T-helper 2 cell treated with Interferon-gamma antibody and Interleukin-4, amounts not matched to agents 5 μg/mL and 100 μg/mL, for 36 hours (primary cell): ENCODE measurements at places on chromosomes 2 and 18.
A peak's percentile ranks its signal among the peaks of the same experiment; 100 is the strongest.

GRCh38 chr2:181771356-181771755 lies 91.0 kb upstream of the NEUROD1 start:
- DNase-seq, result no peak

DNA sequence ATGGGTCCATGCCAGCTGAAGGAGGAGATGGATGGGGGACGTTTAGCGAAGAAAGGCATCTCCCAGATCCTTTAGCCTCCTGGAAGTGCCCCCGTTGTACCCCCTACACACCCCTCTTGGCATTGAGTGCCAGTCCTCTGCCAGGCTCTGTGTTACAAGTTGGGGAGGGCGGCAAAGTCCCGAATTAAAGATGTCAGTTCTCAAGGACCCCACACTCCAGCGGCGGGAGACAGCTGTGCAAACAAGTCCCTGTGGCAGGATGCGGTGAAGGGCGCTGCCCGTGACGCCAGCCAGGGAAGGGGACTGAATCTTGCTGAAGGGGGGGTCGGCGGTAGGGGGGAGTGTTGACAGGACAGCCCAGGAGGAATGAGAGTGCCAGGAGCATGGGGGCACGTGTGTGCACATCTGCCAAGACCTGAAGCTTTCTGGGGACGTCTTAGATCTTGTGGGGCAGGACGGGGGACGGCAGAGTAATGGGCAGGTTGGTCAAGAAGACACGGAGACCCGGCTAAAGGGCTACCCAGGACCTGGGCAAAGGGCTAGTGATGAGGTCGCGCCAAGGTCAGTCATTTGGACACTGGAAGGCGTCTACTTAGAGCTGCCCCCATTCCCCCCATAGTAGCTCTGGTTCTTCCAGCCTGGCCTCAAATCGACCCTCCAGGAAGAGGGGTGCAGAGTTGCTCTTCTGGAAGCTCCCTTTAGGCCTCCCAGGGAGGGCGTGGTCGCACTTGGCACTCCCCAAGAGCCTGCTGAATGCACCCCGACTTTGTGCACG lies 2.8 kb upstream of the CTDSP1 start:
- peak; percentile 58 for DNase-seq

GRCh38 chr2:164710837-164711765 lies 89.8 kb upstream of the GRB14 start:
- DNase-seq, result no peak

DNA sequence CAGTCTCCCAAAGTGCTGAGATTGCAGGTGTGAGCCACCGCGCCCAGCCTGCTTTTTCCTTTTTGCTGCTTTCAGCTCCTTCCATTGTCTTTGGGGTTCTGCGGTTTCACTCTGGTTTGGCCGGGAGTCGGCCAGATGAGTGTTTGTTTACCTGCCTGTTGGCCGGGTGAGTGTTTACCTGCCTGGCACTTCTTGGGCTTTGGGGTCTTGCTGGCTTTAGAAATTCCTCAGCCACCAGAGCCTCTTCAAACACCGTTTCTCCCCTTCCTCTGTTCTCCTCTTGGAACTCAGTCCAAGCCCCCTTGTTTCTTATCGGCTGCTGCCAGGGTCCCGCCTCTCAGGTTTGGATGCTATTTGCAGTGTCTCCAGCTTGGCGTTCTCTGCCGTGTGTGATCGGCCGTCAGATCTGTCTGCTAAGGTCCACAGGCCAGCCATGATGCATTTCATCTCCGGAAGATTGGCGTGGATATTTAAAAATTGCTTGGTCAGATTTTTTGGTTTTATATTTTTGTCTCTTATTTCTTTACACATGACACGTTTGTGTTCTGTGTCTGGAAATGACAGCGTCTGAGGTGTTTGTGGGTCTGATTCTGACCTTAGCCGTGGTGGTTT lies 14.2 kb upstream of the GAL3ST2 start:
- DNase-seq, result no peak

DNA sequence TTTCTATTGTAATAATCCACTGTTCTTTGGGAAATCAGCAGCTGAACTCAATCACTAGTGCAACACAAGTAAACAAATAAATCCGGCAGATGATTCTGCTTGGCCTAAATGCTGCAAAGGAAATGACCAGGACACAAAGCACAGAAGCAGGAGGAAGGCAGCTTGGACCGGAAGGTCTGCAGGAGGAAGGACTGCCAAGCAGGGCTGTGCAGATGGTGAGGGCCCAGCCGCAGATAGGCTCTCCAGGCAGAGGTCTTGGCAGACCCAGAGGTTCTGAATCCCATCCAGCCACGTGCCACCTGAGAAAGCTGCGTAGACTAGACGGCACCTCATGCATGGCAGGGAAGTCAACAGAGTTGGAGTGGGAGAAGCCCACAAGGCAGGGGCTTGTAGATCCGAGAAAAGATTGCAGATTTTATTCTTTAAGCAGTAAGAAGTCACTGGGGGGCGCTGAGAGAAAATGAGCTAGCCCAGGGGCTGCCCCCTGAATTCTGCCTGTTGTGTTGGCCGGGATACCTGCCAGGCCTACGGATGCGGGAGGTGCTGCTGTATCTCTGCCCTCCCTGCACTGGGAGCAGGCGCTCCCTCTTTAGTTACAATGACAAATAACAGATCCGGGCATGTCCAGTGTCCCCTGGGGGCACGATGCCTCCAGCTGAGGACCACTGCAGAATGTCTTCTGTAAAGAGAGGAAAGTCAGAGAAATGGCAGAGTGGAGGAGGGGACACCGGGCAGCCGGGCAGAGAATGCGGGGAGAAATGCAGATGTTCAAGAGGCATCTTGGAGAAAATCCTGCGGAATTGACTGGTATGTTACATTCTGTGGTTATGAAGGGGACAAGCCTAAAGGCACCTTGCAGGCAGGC lies 153.5 kb downstream of the PXDN start:
- no peak for DNase-seq

- no peak for DNase-seq
These were observed 252.5 kb downstream of the GLI2 start for GRCh38 chr2:120988051-120988699.

GRCh38 chr2:219109471-219109870 lies 48.8 kb upstream of the IHH start:
- DNase-seq, result peak; percentile 5

DNA sequence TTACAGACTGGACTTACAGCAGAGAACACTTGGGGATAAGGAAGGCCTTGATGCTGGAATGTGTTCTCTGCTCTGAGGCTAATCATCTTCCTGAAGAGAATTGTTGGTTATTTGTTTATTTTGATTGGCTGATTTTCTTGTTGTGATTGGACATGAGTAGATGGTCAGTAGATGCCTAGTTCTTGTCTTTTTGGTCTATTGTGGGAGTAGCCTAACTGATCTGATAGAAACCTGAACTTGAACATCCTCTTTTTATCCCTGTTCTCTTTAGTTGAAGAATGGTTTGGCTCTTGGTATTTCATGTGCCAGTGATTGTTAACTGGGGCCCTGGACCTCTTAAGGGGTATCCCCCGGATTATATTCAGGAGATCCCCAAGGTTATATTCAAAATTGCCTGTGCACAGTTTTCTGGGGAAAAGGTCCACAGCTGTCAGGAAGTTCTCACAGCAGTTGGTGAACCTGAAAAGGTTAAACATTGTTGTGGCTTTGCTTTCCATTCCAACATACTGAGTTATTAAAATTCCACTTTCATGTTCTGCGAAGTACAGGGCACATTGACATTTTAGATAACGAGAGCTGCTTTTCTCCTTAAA lies 13.6 kb downstream of the TWSG1 start:
- no peak for DNase-seq

DNA sequence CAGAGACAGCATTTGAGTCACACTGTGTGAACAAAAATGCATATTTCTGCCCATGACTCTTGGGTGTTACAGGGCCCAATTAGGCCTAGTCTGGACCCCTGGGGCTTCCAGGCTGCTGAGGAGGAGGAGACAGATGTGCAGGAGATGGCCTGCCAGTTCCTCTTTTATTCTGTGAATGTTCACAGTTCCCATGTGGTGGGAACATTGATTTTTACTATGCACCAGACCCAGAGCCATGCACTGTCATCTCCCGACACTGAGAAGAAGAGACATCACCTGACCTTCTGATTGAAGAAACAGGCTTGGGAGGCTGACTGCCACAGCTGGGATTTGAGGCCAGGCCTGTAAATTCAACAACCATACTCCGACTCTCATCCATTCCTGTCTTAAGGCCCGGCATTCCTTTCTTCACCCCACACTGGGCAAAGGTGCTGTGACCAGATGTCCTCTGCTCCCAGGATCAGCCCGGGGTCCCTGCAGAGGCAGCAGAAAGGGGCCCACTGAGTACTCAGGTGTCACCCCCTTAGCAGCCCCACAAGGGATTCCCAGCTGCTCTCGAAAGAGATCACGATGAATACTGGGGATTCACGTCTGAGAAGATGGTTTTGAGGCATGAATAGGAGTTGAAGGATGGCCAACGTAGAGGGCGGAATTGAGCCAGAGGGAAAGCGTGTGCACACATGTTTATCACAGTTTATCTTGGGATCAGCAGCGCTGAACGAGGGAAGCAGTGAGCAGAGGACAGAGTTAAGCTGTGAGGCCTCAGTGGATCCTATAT lies 3.6 kb upstream of the TFCP2L1 start:
- DNase-seq, result no peak

GRCh38 chr18:74598350-74599001 lies 806 bp downstream of the ZNF407 start:
- DNase-seq, result peak; percentile 74

DNA sequence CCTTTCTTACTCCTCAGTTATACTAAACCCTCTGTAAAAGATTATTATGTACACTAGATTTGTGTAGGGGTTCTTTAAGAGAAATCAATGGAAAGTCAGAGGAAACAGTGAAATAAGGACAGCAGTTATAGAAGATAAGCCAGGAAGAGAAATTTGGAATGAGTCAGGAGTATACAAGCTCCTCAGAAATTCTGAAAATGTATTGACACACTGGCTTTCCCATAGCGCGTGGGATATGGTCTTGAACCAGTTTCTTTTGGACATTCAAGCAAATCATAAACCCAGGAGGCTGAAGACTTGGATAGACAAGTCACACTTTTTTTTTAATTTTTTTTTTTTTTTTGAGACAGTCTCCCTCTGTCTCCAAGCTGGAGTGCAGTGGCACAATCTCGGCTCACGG lies 316.1 kb upstream of the MMADHC start:
- no peak for DNase-seq

DNA sequence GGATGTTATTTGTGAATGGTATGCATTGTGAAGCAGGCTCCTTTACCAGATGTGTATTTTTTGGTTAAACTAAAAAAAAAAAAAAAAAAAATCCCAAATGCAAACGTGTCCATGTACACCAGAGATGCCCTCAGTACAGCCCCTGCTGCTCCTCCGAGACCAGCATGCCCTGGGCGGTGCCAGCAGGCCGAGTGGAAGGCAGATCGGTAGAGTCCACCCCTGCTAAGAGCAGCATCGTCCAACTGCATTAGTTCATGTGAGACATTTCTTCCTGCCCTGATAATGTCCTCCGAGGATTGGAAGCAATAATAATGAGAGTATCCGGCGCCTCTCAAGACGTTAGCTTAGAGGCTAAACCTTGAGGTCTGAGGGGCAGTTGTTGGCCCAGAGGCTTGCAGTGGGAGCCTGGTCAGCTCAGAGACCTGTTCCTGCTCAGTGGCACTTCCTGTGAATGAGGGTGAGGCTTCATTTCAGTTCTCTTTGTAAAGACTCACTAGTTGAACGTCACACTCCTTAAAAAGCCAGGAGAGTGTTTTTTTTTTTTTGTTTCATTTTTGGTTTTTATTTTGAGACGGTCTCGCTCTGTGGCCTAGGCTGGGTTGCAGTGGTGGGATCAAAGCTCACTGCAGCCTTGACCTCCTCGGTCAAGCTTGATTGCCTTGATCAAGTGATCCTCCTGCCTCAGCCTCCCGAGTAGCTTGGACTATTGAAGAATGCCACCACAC lies 5.6 kb downstream of the SLC66A3 start:
- no peak for DNase-seq

- DNase-seq, result no peak
These were observed 558 bp upstream of the GAREM2 start for GRCh38 chr2:26172189-26172870.

DNA sequence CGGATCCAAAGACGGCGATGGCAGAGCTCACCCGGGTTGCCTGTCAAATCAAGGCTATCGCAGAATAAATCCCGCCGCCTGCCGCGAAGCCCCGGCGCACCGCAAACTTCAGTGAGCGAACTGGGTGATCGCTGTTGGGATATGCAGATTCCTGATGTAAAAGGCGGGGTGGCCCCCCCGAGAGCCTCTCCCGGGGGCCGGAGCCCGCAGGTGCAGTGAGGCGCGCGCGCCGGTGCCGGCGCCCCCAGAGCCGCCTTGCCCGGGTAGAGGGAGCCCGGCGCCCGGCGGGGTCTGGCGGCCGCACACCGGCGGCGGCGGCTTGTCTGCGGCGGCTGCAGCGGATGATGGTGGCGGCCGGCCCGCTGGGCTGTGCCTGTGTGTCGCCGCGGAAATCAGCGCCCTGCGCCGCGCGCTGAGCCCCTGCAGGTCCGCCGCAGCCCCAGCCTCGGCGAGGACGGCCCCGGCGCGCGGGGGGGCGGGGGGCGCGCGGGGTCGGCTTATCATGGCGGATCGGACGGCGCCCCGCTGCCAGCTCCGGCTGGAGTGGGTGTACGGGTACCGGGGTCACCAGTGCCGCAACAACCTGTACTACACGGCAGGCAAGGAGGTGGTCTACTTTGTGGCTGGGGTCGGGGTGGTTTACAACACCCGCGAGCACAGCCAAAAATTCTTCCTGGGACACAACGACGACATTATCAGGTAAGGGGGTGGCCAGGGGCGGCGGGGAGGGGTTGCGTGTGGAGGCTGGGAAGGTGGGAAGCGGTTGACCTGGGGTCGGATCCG lies 1.3 kb downstream of the EML6 start:
- DNase-seq, result peak; percentile 25

- DNase-seq, result no peak
These were observed 16.5 kb upstream of the MTCL1 start for GRCh38 chr18:8688816-8689215.

GRCh38 chr2:162732946-162733698 lies 105.4 kb downstream of the KCNH7 start:
- no peak for DNase-seq

GRCh38 chr2:151827564-151828142 lies 568 bp downstream of the ARL5A start:
- DNase-seq, result peak; percentile 27

- DNase-seq, result no peak
These were observed 191.2 kb downstream of the NCKAP5 start for GRCh38 chr2:133377021-133377481.

GRCh38 chr18:74450626-74451025 lies 6.5 kb downstream of the DIPK1C start:
- no peak for DNase-seq

DNA sequence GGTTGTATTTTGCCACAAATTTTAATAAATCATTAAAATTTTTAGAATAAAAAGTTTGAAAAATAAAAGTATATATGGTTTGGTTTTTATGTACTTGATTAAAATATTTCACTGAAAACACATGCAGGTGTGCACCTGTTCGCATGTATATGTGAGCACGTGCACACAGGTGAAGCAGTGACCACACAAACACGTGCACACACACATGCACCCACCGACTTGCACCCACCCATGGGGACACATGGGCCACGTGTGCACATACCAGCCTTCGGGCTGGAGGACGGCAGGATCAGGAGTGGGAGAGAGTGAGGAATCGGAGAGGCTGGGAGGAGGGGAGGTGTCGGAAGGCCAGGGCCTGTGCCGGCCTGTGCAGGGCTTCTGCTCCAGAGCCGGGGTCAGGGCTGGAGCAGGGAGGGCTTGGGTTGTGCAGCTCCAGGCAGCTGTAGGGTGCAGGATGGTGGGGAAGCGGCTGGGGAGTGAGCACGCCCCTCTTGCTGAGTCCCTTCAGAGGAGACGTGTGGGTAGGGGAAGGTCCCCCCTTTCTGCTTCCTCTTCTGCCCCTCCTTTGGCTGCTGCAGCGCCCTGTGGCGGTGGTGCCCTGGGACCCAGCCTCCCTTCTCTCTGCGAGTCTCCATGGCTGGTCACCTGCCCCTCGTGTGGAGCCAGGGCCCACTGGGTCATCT lies 106.9 kb upstream of the HDAC4 start:
- no peak for DNase-seq
